HT-29 (cell line): ENCODE measurements at places on chromosomes 4 and X.
A peak's percentile ranks its signal among the peaks of the same experiment; 100 is the strongest.

- DNase-seq: no peak
Observed at GRCh38 chr4:25844961-25845712, 17.7 kb downstream of the SEL1L3 start.

- peak; percentile 22 for DNase-seq
Observed at GRCh38 chr4:89898304-89898716, 3.7 kb downstream of the MMRN1 start.

- no peak for DNase-seq
Observed at GRCh38 chrX:68835104-68835442, 6.3 kb downstream of the EFNB1 start.

GRCh38 chr4:33961761-33962160 is 2282.6 kb downstream of the ARAP2 start:
- DNase-seq: no peak

DNA sequence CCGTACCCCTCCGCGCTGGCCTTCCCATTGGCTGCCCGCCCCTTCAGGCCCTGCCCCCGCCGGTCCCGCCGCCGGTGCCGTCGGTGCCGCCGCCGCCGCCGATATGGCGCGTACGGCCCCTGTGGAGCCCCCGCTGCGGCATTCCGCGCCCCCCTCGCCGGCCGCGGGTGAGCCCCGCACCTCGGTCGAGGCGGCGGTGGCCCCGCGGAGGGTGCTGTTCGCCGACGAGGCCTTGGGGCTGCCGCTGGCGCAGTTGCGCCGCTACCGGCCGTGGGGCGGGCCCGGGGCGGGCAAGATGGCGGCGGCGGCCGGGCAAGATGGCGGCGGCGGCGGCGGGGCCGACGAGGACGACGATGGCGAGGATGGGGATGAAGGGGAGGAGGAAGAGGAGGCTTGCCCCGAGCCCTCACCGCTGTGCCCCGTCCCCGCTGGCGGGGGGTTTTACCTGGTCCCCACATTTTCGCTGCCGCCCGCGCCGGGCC is at the start of gene PPP1R3F:
Gene PPP1R3F (plus strand): TSS at position 27 of the 482 bp plus-strand sequence. CDS start 77 bp downstream, at position 104.
- DNase-seq: no peak

GRCh38 chr4:104571341-104571740 is 76.6 kb upstream of the CXXC4 start:
- DNase-seq: no peak

DNA sequence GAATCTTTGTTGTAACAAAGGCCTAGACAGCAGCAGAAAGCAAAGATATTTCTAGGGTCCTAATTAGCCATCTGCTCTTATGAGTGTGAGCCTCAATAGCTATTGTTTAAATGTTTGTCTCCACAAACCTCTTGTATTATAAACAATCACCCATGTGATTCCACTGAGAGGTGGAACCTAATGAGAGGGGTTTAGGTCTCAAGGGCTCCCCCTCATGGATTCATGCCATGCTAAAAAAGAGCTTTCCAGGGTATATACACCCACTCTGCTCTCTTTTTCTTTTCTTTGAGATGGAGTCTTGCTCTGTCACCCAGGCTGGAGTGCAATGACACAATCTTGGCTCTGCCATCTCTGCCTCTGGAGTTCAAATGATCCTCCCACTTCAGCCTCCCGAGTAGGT is 42.1 kb downstream of the TRIM61 start:
- DNase-seq: peak; percentile 19

DNA sequence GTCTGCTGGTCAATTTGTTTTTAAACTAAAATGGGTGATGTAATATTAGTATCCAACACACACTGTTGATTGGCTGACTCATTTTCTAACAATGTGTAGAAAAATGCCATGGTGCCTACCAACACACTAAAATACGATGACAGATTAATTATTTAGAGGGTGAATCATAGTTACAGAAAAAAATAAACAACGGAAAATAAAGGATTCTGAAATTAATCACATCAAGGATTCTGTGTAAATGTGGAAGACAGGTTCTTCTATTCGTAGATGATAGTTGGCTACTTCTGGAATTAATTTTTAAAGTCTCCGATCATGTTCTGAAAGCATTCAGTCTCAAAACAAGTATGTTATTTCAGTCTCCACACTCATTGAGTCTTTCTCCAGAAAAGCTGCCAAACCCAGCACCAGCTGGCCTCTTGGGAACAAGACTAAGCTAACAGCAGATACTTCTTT is 8.2 kb upstream of the IQCM start:
- peak; percentile 26 for DNase-seq

GRCh38 chrX:17803449-17803848 is 57.6 kb downstream of the RAI2 start:
- DNase-seq: no peak

DNA sequence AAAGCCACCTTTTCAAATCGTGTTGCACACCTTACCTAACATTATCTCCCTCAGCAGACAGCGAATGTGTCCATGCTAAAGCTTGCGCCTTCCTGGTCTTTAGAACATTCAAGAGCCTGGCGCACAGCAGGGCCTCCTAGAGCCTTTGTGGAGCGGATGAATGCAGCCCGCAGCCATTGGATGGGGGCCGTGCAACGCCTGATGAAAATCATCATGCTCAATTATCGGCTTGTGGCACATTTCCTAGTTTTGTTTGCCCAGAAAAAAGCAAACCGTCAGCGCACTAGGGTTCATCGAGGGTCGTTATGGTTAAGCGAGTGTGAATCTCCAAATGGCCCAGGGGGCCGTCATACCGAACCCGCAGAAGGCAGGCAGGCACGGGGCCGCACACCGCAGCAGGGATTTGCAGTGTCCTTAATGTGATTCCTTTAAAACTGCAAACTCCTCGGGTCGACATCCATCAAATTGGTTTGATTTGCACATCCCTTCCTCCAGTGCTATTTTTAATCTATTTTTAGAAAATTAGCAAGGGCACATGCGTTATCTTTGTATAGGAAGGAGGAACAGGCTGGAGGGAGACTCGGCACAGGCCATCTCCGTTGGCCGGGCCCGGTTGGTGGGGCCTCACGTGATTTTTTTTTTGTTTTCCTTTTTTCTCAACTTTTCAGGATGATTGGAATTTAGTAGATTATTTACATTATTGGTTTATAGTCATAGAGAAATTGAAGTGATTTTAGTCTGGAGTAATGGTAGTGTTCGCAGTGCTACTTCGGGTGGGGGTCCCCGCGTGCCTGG is 53.1 kb downstream of the ABLIM2 start:
- no peak for DNase-seq

GRCh38 chrX:42237956-42238355 is 314.6 kb upstream of the CASK start:
- DNase-seq: no peak
